ENCODE measurements at places on chromosomes 3 and 15. TPM values are rescaled to one million over a fixed set of nuclear protein-coding genes. Genes with fewer than 3 reads are reported as not detected.

DNA sequence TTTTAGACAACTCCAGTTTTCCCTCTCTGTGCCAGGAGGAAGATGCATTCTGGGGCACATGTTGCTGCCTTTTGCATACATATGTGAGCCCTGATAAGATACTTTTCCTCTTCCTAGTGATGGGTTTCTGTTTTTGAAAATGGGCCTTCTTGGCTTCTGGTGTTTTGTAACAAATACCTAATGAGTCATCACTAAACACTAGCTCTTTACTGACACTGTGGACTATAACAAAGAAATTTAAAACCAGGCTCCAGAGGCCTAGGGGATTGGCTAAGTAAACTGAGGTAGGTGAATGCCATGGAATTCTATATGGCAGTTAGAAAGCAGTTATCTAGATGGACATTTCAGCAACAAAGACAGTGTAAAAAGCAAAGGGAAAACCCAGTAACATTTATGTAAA lies 93.4 kb upstream of the NR2E3 start:
- no peak overlapping the region for H3K27ac ChIP-seq
- H3K4me3 ChIP-seq = no peak overlapping the region
- no peak for DNase-seq
- no peaks in the 10 kb centered on the region for H3K36me3 ChIP-seq
- H3K4me1 ChIP-seq = no peaks in the 10 kb centered on the region

- no peaks in the 10 kb centered on the region for H3K27me3 ChIP-seq
- no peaks in the 10 kb centered on the region for H3K36me3 ChIP-seq
- H3K4me1 ChIP-seq = peaks cover 9% of the 10 kb centered on the region
- H3K4me3 ChIP-seq = no peak overlapping the region
Observed at GRCh38 chr3:53171827-53172505, 11.0 kb downstream of the PRKCD start.

DNA sequence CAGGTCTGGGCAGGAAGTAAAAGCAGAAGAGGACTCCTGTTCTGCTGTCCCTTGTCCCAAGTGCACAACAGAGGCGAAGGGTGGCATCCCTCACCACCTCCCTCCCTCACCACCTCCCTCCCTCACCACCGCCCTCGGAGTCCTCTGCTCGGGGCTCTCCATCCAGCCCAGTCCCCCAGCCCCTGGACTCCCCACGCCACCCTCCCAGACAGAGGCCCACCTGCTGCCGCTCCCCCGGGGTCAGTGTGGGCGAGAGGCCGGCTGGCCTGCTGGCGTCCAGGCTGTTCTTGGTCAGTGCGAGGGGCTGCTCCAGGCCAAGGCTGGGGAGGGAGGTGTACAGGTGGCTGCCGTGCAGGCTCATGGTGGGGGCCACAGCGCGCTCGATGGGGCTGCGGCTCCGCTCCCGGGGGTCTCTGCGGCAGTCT lies 79.1 kb downstream of the VGLL4 start:
- no peaks in the 10 kb centered on the region for H3K27me3 ChIP-seq
- no peak overlapping the region for H3K4me3 ChIP-seq
- H3K36me3 ChIP-seq = no peaks in the 10 kb centered on the region

DNA sequence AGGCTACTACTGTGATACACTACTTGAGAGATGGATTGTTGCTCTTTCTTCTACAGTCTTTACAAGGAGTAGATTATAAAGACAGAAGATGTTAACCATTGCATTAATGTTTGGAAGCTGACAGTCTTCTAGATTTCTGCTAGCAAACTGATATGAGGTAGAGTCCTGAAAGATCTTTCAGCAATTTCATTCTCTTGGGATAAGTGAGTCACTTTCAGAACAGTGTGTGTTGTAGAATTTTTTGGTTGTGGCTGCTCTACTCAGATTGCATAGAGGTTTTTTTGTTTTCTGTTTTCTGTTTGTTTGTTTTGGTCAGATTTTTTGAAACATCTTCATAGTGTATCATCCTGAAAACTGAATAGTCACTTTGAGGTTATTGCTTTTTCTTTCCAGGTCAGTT lies 17.1 kb downstream of the TNFSF10 start:
- no peak for DNase-seq
- peaks cover 34% of the 10 kb centered on the region for H3K36me3 ChIP-seq
- no peak overlapping the region for H3K4me3 ChIP-seq
- H3K27ac ChIP-seq = no peak overlapping the region
- H3K27me3 ChIP-seq = no peaks in the 10 kb centered on the region
- no peaks in the 10 kb centered on the region for H3K4me1 ChIP-seq

DNA sequence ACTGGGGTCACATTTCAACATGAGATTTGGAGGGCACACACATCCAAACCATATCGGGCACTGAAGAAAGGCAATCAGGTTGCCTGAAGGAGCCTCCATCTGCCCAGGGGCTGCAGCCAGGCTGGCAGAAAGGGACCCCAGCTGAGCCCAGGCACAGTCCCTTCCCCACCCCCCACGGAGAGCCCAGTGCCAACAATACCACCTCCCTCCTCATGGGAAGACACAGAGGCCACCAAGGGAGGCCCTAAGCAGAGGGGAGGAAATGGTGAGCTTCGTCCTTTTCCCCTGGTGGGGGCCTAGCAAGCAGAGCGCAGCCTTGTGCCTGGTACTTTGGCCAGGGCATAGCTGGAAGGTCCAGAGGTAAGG lies 3.0 kb upstream of the STRA6 start:
- no peaks in the 10 kb centered on the region for H3K36me3 ChIP-seq
- DNase-seq = no peak
- no peaks in the 10 kb centered on the region for H3K27me3 ChIP-seq
- H3K27ac ChIP-seq = no peak overlapping the region
- no peaks in the 10 kb centered on the region for H3K4me1 ChIP-seq

GRCh38 chr3:36911990-36912804 lies 32.7 kb downstream of the TRANK1 start:
- no peaks in the 10 kb centered on the region for H3K36me3 ChIP-seq
- no peak overlapping the region for H3K4me3 ChIP-seq
- no peak for DNase-seq
- peak overlapping the region; percentile 61 for H3K27ac ChIP-seq

GRCh38 chr3:71022551-71023335 lies 560.8 kb downstream of the FOXP1 start:
- no peaks in the 10 kb centered on the region for H3K36me3 ChIP-seq
- no peaks in the 10 kb centered on the region for H3K27me3 ChIP-seq
- DNase-seq = no peak
- peaks cover 6% of the 10 kb centered on the region for H3K4me1 ChIP-seq
- H3K27ac ChIP-seq = no peak overlapping the region

Gene UQCC5
- total RNA-seq = 11.3 TPM

Gene SEMA3B
- 57.0 TPM for total RNA-seq

Gene EBLN2
- total RNA-seq = 4.0 TPM
